ENCODE measurements at places on chromosomes 3 and 15.

DNA sequence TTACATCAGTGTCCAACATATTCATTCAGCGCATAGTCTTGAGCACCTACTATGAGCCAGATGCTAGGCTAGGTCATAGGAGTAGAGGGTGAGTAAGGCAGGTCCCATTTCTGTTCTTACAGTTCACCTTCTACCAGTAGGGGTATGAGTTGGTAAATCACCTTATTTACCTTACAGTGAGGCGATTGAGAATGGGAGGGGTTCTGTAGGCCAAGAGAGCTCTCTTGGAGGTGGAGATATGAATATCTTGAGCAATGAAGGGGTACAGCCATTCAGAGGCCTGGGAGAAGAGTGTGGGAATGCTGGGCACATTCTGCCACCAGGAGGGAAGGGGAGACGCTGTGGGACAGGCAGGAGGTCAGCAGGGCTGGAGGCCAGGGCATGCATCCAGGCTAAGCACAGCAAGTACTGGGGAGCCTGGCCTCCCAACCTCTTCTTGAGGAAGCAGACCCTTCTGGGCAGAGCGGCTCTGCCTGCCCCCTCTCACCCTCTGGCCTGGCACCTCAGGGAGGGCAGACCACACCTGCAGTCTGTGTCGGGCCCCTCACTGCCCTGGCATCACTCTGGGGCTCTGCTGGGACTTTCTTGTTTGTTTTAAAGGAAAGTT is 123.4 kb downstream of the EEFSEC start:
- DNase-seq = no peak

DNA sequence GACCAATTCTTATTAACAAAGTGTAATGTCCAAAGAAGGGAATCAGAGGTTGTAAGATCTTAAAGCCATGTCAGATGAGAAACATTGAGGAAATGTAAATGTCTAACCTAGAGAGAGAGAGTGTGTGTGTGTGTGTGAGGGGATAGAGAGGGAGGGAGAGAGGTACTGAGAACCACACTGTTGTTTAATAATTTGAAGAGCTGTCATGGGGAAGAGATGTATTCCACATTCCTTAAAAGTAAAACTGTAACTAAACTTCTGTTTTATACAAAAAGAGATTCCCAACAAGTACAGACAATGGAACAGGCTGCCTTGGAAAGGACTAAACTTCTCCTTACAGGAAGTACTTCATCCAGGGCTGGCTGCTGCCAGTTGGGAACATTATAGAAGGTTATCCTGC is 68.9 kb upstream of the BOC start:
- no peak for DNase-seq

GRCh38 chr3:123093696-123094095 is 26.9 kb downstream of the PDIA5 start:
- no peak for DNase-seq

DNA sequence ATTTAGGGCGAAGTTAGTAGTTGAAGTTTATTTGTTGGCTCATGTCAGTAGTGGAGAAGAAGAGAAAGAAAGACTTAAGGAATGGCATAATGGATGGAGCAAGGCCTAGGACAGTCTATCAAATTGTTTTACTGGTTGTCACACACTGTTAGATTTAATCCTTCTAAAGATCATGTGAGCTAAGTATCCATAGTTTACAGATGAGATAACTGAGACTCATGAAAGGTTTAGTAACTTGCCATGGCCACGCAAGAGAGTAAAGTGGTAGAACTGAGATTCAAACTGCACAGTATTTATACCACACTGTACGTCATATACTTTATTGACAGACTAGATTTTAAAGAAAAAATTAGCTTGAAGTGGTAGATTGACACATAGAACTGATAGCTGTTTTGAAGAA is 11.4 kb downstream of the SPRED1 start:
- peak; percentile 61 for DNase-seq

- DNase-seq = no peak
These were observed 186.8 kb downstream of the SATB1 start for GRCh38 chr3:18238332-18238731.

DNA sequence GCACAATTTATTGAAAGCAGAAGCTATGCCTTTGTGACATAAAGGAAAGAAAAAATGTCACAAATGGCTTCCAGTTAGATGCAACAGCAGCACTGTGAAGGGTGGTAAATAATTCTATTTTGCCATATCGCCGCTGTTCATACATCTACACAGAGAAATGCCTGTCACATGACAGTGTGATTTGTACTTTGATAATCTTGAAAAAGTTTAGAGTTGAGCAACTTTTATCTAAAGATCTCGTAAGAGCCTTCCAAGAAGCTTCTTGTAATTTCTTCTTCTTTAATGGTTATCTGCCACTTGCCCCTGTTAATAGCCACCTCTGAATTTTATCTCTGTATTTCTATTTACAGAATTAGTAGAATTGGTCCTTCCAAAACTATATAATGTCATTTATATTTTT is 192.3 kb downstream of the ATP8B4 start:
- DNase-seq = no peak

GRCh38 chr3:86744051-86744450 is 246.9 kb downstream of the VGLL3 start:
- DNase-seq = no peak

DNA sequence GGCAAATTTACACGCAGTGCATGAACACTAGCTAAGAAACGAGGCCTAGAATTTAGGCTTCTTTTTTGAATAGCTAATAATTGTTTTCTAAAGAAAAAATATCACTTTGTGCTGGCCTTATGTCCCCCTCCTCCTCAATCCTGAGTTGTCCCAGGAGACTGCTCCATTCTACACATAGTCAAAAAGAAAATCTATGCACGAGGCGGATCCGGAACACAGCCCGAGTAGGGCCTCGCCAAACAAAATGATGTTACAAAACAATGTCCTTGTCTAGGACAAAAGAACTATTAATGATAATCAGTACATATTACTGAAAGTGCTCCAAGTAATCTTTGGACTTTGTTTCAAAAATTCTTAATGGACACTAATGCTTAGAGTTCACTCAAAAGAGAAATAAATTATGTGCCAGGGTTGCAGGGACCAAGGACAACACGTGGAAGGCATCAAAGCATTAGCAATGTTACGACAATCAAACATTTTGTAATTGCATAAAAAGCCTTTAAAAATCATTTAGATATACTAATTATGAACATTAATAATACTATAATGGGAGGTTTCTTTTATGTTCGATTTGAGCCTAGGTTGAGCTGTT is 206.5 kb upstream of the ICE2 start:
- no peak for DNase-seq

DNA sequence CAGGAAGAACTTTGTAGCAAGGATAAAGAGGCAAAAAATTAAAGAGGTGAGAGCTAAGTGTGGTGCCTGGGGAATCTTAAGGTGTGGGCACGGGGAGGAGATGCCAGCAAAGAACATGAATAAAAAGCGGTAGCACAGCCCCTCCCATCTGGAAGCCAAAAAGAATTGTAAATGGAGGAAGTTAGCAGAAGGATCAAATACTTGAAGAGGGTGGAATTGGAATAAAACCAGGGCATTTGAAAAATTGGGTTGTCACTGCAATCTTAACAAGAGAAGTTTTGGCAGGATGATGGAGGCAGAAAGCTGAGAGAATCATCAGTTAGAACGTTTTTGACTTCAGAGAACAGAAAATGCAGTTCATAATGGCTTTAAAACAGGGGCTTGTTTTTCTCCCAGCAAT is 2.4 kb downstream of the CCR2 start:
- DNase-seq = no peak

DNA sequence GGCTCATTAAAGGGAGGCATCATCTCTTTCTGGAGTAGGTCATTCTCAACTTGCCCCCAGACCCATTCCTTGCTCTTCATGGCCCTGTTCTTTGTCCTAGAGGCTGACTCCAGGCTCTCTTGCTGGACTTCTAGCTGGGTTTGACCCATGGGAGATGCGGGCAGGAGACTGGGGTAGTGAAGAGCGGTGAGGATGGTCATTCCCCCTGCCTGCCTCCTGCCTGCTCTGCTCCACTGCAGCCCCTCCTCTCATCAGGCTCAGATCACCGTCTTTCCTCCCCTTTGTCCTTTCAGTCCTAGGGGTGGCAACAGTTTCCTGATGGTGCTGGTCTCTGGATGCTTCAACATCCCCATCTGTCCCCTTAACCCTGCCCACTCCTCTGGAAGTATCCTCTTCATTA is 170.9 kb downstream of the ABHD5 start:
- DNase-seq = no peak

DNA sequence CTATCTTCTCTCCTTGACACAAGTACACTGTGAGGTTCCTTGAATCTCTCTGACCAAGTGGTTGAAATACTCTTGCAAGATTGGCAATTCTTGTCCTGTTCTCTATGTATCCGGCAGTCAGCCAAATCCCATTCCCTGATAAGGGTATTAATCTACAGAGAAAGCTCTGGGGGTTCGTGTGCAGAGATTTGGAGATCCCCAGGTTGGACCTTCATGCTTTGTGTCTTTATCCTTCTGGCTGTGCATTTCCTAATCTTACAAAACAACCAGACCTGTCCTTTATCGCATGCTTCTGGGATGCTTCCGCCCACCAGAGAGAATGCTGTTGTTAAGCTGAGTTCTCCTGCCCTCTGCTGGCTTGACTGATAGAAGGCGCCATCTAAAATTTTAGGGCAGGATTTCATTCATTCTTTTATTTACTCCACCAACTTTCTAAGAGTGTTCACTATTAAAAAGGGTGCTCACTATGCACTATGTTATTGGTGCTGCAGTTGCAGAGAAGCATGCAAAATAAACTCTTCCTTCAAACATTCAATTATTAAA is 8.6 kb upstream of the SST start:
- peak; percentile 88 for DNase-seq

- DNase-seq = no peak
These were observed 152.8 kb downstream of the RBPMS2 start for GRCh38 chr15:64622410-64623260.

GRCh38 chr3:158739661-158740060 is 7.4 kb upstream of the RARRES1 start:
- DNase-seq = no peak

DNA sequence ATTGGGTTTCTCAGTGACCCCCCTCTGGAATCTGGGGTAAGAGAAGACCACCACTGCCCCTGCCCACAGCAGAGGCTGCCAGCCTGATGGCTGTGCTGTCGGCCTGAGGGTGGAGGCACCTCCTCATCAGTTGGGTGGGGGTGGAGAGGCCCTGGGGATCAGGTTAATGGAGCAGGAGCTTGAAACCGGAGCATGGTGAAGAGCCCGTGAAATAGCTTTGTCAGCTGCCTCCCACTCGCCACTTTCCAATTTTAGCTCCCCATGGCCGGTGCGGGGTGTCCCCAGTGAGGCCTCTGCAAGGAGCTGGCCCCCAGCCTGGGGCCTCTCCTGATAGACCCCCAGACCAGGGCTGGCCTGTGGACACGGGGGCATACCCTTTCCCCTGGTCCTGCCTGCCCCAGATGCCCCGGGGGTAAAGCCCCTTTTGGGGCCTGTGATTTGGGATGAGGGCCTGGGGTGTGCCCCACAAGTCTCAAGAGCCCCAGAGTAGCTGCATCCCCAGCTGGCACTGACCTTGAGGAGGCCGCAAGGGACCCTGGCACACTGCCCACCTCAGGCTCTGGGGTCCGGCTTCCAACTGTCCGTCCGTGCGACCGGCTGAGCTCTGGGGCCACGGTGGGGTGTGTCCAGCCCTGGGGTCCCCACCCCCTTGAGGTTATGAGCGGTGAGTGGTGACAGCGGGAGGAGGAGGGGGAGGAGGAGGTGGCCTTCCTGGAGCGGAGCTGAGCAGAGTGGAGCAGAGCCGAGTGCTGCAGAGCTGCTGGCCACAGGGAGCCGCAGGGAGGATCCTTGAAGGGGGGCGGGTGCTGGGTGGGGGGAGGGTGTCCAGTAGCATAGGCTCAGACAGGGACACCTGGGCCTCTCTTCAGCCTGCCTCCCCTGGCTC is at the start of gene HHATL:
Gene HHATL (minus strand): TSS at position 733 of the 886 bp plus-strand sequence. CDS start 1,972 bp downstream, outside the sequence.
- no peak for DNase-seq

DNA sequence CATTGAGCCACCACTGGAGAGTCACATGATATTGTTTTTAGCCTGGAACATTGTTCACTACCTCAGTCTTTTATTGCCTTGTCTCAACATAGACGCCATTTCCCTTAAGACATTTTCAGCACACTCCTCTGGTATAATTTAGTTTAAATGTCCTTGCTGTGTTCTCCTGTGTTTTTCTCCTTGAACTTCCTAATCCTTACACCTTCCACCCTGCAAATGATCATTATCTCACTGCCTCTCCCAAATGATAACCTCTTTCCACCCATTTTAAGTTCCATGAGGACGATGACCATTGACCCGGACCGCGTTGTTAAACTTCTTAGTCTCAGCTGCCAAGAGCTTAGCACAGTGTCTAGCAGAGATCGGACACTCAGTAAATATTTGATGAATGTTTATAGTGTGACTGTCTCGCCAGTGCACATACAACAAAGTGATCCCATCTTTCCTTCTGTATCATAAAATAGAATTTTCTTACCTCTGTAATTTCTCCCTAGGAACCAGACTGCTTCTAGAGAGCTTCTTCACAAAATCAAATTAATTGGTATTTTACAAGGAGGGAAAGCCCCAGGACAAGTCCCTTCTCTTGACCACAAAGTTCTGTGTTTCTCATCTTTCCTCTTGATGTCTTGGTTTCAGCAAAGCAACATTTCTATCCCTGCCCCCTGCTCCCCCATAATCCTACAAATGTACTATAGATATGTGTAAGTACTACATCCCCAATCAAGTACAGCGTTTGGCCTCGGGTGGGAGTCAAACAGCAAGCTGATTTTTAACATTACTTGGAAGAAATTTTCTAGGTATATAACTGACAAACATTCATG is 429.6 kb downstream of the LPP start:
- peak; percentile 35 for DNase-seq

DNA sequence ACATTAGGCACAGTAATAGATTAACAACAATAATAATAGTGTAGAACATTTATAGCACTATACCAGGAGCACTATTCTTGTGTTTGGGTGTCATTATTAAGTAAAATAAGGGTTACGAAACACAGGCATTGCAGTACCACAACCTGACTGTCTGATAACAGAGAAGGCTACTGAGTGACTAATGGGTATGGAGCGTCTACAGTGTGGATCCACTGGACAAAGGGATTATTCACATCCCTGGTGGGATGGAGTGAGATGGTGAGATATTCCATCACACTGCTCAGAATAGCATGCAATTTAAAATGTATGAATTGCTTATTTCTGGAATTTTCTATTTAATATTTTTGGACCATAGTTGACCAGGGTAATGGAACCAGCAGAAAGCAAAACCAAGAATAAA is 18.2 kb downstream of the MINDY4B start:
- DNase-seq = peak; percentile 46

DNA sequence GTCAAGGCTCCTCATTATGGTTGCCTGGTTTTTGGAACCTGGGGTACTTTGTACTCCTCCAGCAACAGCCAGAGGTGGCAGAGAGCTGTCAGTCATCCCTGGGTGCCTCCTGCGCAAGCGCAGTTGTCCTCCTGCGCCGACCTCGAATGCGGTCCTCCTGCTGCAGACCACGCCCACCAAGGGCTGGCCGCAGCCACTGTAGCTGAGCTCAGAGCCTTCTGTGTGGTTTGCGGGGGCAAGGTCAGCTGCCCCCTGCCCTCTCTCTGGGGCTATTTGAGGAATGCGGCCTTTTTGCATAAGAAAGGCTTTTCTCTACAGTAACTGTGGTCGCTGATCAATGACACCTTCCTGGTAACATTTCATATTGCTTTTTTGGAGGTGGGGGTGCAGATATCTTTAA is 131.3 kb upstream of the SNRPN start:
- DNase-seq = no peak

GRCh38 chr3:172853921-172854666 is 103.6 kb downstream of the ECT2 start:
- no peak for DNase-seq

GRCh38 chr15:77548589-77549557 is 83.8 kb downstream of the LINGO1 start:
- no peak for DNase-seq

All from choroid plexus epithelial cell (primary cell).